ENCODE measurements at places on chromosomes 6 and 20. TPM values are rescaled to one million over a fixed set of nuclear protein-coding genes. Genes with fewer than 3 reads are reported as not detected.

PI3 gene
- total RNA-seq, result 3.7 TPM

MEP1A gene
- total RNA-seq, result 3.6 TPM

SPATA25 gene
- 4.2 TPM for total RNA-seq

JPH2 gene
- 17.3 TPM for total RNA-seq

CCN6 gene
- total RNA-seq, result not detected
